Skin of body (tissue), 3 donors: ENCODE measurements at places on chromosomes 13 and 19. TPM values are rescaled to one million over a fixed set of nuclear protein-coding genes. Genes with fewer than 3 reads are reported as not detected.

DNA sequence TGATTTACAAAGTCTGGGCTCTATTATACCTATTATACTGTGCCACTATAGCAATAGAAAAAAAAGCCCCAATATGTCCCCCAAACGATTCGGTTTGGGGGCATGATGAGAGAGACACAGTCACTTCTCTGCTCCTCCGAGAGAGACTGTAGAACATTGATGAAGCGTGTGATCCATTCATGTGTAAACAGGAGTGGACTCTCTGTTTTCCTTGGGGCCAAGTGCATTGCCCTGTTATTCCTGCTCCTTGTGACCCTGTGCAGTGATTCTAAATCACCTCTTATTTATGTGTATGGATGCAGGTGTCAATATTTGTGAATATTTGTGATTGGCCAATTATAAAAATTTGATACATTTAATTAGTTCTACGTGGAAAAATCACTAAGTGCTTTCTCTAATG is 17.0 kb downstream of the F10 start:
- DNase-seq = no peak

- DNase-seq = no peak
Measured at GRCh38 chr19:8161135-8161646, 11.8 kb upstream of the FBN3 start.

- DNase-seq = no peak
Measured at GRCh38 chr19:38719761-38720558, 24.3 kb downstream of the CAPN12 start.

GRCh38 chr13:114035583-114036531 is 62.0 kb upstream of the C13orf46 start:
- DNase-seq = peak; percentile 25

GRCh38 chr13:110236831-110237261 is 70.1 kb downstream of the COL4A1 start:
- DNase-seq = no peak

- DNase-seq = no peak
Measured at GRCh38 chr13:43158516-43158915, 135.1 kb downstream of the DNAJC15 start.

The LYL1 gene
- total RNA-seq = 8.1 TPM

GRCh38 chr13:28655561-28655960 is 3.4 kb upstream of the POMP start:
- DNase-seq = no peak

The CLDND2 gene
- not detected for total RNA-seq

DNA sequence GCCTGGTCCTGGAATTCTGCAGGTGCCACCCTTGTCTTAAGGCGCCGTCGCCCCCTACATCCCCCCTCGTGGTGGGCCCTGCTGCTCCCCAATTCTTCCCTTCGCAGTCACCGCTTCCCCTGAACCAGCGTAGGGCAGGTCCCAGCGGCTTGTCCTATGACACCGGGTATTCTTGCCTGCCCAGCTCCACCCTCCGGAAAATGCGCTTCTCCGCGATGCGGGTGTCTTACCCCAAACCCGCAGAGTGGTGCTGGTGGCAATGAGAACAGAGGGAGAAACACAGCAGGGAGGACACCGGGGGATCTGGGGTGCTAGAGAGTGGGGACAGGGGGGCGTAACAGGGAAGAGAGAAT is 9.0 kb downstream of the ZNF808 start:
- no peak for DNase-seq

DNA sequence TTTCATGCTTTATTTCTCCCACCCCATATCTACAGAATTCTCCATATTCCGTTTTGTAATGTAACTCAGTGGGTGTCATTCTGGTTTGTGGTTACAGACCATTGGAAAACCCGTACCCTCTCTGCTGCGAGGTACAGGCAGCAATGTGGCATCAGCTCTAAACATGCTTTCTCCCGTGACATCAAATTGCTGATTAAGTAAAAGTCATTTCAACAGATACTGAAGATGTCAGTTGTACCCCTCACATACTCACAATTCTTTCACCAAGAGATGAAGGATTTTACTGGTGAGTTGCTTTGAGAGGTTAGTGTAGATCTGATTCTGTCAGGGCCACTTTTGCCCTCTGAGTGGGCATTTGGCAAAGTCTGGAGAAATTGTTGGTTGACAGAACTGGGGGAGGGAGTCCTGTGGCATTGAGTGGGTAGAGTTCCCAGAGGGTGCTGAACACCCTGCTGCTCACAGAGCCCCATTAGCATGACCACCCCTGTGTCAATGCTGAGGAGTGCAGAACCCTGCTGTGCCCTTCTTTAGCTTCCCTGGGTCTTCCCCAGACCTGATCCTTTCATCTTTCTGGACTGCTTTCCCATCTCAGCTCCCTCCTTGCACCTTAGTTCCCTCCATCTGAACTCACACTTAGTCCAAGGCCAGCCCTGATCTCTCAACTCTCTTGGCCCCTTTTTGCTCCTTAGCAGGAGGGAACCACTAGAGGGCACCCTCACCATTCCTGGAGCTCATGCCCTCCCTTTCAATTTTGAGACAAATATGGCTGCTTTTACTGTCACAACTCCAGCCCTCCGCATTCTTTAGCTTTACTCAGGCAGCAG is 39.9 kb upstream of the CEACAM8 start:
- no peak for DNase-seq

The RAB3D gene
- 29.7 TPM for total RNA-seq

GRCh38 chr19:30314805-30315155 is 57.4 kb upstream of the ZNF536 start:
- no peak for DNase-seq

The CBLC gene
- 12.5 TPM for total RNA-seq

GRCh38 chr19:1237027-1237659 is 662 bp downstream of the CBARP start:
- no peak for DNase-seq

The VRK3 gene
- 15.2 TPM for total RNA-seq

DNA sequence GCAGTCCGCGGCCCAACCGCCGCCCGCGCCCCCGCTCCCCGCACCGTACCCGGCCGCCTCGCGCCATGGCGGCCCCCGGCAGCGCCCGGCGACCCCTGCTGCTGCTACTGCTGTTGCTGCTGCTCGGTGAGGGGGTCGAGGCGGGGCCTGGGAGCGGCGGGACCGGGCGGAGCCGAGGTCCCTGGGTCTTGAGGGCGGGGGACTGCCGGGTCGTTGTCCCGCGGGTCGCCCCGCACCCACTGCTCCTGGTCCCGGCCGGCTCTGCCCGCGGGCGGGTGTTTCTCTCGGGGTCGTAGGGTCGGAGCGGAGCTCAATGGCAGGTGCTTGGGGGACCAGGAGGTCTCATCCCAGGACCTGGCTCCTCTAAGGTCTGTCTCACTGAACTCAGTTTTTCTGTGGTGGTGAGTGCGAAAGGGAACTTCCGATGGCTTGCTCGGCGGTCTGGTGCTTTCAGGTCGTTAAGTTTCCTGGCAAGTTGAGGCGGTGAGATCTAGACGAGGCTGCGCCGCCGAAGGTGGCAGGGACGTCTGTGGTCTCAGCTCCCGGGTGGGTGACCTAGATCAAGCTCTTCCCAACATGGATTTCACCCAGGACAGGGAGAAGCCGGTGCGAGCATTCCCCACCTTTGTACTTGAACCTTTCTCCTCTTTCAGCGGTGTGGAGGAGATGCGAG is 467 bp downstream of the LAMP1 start:
- DNase-seq = no peak

DNA sequence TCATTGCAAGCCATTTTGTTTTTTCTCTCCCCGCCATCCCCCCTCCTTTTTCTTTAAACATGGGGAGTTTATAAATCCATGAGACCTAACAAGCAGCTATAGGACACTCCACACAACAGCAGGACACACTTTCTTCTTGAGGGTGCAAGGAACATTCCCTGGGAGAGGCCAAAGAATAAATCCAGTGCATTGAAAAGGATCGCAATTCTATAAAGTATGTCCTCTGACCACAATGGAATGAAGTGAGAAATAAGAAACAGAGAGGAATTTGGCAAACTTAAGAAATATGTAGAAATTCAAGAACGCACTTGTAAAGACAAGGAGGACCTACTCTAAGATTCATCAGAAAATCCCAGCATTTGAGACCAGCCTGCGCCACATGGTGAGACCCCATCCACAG is 11.9 kb downstream of the KLF2 start:
- peak; percentile 30 for DNase-seq

The ANGPTL8 gene
- total RNA-seq = 55.3 TPM

The ACTN4 gene
- 152 TPM for total RNA-seq

- peak; percentile 88 for DNase-seq
Measured at GRCh38 chr13:57629821-57630235, 1.7 kb upstream of the PCDH17 start.

DNA sequence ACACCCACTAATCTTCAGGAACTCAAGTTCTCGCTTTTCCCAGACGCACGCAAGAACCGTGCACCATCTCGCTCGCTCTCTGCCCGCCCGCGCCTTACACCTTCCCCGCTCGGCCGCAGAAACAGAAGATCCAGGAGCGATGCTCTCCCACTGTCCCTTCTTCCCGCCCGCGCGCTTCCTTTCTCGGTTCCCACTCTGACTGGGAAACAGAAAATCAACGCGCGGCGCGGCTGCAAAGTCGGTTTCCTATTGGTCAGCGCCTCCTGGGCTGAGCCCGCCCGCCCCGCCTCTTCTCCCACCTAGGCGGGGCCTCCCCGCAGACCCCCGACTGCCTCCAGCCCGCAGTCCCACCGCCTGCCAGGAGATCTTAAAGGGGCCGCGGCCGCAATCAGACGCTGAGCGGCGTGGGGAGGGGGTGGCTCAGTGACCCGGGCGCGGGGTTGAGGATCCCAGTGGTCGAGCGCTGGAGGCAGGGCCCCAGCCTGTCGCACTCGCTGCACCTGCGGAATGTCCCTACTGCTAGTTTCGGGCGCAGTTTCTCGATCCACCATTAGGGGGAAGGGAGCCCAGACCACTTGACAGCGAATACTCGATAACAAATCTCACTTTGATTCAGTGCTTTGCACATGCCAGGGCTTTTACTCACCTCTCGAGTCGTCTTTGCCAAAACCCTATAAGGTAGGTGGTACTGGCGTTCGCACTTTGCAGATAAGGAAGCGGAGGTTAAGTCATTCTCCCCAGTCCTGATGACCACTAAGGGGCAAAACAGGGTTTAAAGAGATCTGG is 700 bp upstream of the SLC25A23 start:
- peak; percentile 97 for DNase-seq

- no peak for DNase-seq
Measured at GRCh38 chr19:1991018-1991913, 24.2 kb downstream of the BTBD2 start.

GRCh38 chr19:7930765-7931164 is 4.8 kb upstream of the CTXN1 start:
- DNase-seq = no peak

GRCh38 chr13:20550799-20551198 is 16.2 kb upstream of the IFT88 start:
- DNase-seq = peak; percentile 2

The TMPRSS9 gene
- total RNA-seq = 0.20 TPM

DNA sequence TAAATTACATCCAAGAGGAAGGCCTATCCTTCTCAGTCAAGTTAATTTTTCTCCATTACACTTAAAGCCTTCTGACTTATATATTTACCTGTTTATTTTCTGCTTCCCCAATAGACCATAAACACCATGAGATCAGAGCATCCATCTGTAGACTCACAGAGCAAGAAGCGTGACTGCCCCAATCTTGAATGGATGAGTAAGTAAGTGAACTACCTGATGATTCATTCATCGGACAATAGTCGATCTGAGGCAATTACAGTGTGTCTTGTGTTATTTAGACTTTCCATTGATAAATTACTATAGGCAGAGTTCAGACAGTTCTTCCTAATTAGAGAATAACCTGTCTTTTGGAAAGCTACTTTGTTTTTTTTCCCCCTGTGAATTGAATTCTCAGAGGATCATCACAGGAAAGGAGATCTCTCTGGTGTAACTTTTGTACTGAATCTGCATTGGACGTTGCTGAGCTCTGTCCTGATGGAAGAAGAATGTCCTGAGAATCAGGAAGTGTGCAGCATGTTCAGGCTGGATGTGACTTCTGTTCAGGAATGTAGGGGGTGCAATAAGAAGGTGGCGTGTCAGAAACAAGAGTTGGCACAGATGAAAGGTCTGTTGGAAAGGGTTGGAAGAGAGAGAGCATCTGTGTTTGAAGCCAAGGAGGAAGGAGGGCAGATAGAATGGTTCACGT is 367.0 kb downstream of the NALCN start:
- DNase-seq = no peak

The WDR83 gene
- 4.6 TPM for total RNA-seq

DNA sequence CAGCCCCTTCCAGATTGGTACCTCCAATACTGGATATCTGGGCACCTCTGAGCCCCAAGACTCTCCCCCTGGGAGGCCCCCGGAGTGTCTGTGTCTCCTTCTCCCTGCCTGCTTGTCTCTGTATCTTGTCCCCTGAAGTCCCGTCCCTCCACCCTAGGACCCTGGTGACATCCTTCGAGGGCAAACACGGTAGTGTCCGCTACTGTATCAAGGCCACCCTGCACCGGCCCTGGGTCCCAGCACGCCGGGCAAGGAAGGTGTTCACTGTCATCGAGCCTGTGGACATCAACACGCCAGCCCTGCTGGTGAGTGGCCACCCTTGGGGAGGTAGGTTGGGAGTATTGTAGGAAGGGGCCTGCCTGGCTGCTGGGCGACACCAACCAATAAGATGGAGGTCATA is 844 bp downstream of the ARRDC2 start:
- DNase-seq = no peak

GRCh38 chr19:46601318-46602224 is at the start of gene CALM3:
Gene CALM3 (plus strand): TSS chr19:46601330. CDS start chr19:46601435, 105 bp downstream.
- no peak for DNase-seq

DNA sequence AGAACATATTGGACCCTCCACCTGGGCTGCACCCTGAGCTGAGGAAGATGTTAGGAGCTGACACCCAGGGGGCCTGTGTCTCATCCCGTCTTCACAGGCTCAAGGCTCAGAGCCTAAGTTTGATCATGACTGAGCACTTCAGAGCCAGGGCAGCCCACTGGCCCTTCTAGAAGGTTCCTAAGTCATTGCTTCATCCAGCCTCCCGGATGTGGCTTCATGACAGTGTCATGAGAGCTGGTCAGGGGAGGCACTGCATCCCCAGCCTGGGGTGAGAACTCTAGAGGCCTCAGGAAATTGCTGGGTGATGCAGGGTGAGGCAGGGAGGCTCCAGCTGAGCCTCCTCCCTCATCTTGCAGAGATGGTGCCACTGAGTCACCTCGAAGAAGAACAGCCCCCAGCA is 24.9 kb upstream of the PIK3R2 start:
- no peak for DNase-seq

The HS6ST3 gene
- 1.7 TPM for total RNA-seq

The SHD gene
- total RNA-seq = 1.3 TPM

The ZNF792 gene
- 5.3 TPM for total RNA-seq

The TMEM255B gene
- 1.7 TPM for total RNA-seq

The ZNF585A gene
- total RNA-seq = 5.8 TPM

GRCh38 chr19:42477117-42477516 is 34.4 kb upstream of the CXCL17 start:
- DNase-seq = no peak
